Activated CD4-positive, CD25-positive, alpha-beta regulatory T cell treated with anti-CD3 and anti-CD28 coated beads, Interleukin-2, amount 50 U/mL, for 72 hours (primary cell): ENCODE measurements at places on chromosomes 12 and 14.

DNA sequence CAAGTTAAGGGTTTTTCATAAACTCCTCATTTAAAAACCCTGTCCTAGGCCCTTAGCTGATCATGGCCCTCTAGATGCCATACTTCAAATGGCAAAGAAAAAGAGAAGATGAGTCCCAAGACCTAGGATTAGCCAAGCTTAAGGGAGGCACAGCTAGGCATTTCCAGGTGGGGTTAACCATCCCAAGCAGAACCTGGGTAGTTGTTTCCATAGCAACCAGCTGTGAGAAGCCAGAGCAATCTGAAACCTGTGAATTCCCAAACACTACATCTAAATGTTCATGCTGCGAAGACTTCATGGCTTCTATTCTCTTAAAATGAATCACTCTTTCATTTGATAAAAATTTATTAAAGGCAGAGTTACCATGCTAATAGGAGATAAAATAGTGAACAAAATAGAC lies 372.9 kb downstream of the C12orf50 start:
- DNase-seq: no peak

- no peak for DNase-seq
Measured at GRCh38 chr14:89755816-89756215, 198.7 kb downstream of the EFCAB11 start.

DNA sequence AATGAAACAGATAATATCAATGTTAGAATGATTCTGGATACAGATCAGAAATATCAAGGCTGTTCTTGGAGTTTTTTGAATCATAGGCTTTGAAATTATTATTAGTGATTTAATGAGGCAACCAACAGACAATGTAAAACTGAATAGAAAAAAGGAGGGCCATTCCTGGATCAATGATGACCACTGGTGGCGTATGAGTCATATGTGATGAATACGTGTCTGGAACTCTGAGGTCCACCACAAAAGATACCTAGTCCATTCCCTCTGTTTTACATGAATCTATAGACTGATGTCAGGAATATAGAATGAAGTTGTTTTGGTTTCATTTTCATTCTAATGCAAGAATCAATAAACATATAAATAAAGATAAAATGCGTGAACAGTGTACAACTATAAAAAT lies 78.3 kb upstream of the RTL1 start:
- no peak for DNase-seq

DNA sequence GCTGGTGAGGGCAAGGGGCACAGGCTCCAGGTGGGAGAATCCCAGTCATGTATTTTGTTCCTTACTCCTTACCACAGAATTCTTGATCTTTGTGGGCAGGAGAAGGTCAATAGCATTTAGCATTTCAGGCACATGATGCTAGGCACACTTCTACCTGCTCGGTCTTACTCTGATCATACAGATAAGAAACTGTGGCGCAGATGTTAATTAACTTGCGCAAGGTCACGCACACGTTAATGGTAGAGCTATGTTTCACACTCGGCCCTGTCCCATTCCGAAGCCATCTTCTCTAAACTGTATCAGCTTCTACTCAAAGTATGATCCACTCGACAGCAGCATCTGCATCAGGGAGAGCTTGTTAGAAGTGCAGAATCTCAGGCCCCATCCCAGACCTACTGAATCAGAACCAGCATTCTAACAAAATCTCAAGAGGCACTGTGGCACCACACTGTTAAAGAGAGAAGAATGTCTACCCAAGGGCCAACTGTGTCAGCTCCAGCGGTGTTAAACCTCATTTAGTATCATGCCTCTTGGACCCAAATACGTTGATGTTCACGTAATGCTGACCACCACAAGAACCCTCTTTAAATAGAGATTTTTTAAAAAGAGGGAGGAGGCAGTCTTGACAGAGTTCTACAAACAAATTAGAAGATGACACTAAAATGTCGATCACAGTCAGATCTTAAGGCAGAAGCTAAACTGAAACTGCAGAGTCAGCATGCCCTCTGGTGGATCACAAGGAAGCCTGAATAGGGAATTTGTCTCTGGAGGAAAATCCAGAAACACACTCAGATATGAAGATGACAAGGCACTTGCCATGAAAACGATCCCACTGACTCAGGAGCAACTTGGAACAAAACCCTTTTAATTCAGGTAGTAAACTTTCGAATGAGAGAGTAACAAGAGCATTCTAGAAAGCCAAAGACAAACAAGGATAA lies 7.3 kb downstream of the STXBP6 start:
- no peak for DNase-seq

DNA sequence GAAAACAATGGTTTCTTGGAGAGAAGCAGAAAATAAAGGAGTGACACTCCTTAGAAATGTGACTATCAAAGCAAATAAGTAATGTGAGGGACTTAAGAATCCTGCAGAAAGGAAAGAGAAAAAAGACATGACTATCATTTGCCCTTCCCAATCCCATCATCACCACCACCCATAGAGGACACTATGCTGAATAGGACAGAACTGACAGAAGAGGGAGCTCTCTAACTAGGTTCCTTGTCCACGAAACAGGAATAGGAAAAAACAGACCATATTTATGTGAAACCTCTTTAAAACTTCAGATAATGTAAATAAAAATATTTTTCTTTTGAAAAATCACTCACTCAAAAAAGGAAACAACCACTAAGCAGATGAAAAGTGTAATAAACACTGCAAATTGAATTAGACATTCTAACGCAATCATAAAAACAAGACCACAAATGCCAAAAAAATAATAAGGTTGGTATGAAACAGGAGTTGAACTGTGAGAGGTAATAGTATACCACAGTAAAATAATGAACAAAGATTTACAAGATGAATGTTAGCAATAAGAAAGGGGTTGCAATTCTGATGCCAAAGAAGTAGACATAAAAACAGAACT lies 24.1 kb downstream of the KLRD1 start:
- DNase-seq: no peak
